ENCODE measurements at places on chromosomes 4 and X.

DNA sequence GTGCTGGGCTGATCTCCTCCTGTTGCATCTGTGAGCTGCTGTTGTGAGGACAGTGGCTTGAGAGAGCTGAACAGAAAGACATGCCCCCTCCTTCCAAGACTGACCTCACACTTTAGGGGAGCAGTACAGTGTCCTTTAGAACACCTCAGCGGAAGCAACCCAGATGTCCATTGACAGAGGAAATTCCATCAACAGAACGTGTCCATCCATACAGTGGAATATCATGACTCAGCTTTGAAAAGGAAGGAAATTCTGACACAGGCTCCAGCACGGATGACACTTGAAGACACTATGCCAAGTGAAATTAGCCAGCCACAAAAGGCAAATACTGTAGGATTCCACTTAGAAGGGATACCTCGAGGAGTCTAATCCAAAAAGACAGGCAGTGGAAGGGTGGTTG lies 103.5 kb downstream of the GPR143 start:
- DNase-seq: no peak

GRCh38 chr4:92059615-92060014 lies 244.2 kb upstream of the GRID2 start:
- DNase-seq: no peak

DNA sequence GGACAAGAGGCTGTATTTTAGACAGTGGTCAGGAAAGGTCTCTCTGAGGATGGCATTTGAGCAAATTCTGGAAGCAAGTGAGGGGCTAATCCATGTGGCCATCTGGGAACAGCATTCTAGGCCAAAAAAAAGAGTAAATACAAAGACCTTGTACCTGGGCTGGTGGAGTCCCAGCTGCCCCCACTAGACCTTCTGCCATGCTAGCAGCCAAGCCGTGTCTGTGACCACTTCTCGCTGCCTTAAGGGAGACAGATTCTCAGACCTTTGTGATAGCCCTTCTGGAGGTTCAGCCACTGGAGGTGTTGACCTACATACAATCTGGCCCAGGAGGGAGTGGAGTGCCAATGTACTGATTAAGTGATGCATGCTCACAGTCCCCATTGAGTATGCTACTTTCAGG lies 506.2 kb downstream of the MID1IP1 start:
- no peak for DNase-seq

DNA sequence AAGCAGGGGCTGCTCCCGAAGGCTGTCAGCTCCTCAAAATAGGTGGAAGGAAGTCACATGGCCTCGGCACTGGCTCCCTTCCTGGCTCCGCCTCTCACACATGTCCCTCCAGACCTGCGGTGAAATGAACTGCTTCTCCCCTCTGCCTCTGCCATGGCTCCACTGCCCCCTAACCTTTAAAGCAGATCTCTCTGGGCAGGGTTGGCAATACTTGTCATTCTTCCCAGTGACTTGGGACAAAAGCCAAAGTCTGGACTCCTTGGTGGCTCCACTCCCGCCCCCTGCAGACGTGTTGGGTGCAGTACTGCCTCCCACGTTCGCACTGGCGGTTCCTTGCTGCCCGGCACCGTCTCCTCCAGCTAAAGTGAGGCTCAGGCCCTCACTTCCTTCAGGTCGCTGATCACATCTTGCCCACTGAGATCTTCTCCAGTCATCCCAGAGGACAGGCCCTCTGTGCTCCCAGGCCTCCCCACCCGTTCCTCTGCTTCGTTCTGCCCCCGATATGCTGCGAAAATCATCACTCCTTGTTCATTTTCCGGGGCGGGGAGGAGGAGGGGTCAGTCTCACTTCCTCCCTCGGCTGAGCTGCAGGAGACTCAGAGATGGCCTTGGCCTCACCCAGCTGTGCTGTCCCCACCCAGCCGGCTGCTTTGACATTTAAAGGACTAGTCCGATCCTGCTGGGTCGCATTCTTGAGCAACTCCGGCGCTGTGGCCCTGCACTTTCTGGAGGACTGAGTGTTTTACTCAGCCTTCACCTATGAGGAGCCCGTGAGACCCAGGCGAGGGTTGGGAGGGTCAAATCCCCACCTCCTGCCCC lies 97.4 kb downstream of the PHKA2 start:
- peak; percentile 21 for DNase-seq

DNA sequence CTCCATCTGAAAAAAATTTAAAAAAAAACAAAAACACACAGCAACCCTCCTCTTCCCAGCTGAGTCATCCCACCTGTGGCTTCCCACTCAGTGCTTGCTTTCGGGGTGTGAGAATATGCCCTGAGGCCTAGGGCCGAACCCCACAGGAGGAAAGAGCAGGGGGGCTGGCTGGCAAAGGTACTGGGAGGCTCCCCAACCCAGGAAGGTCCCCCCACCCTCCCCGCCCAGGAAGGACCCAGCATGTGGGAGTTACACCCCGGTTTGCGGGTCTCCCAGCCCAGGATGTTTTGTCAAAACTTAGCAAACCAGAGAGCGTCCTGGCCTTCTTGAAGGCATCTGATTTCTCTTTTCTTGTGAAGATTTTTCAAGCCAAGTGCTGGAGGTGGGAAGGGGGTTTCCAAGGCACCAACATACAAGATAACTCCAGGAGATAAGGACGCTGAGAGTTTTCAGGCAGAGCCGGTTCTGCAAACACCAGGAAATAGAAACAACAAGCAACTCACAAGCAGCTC lies 25.7 kb upstream of the CSF2RA start:
- DNase-seq: no peak
